ENCODE measurements at places on chromosomes 16 and 17. TPM values are rescaled to one million over a fixed set of nuclear protein-coding genes. Genes with fewer than 3 reads are reported as not detected.

Gene C16orf74
- total RNA-seq = 1.3 TPM

Gene FAM83G
- total RNA-seq = 8.8 TPM

Gene KRT222
- total RNA-seq = not detected

Gene MEFV
- 2.4 TPM for total RNA-seq

Gene TXNL4B
- total RNA-seq = 11.7 TPM

Data from left lung (tissue), 14 donors.